Calu3 (cell line): ENCODE measurements at places on chromosomes 12 and 14. TPM values are rescaled to one million over a fixed set of nuclear protein-coding genes. Genes with fewer than 3 reads are reported as not detected.

- no peak for DNase-seq
These were observed 72.8 kb upstream of the IFNG-AS1 start for GRCh38 chr12:67916266-67916970.

- no peak for DNase-seq
These were observed 78.1 kb downstream of the GALNT9 start for GRCh38 chr12:132251310-132251709.

- no peak for DNase-seq
These were observed 50.3 kb downstream of the ADAMTS20 start for GRCh38 chr12:43501703-43502102.

DNA sequence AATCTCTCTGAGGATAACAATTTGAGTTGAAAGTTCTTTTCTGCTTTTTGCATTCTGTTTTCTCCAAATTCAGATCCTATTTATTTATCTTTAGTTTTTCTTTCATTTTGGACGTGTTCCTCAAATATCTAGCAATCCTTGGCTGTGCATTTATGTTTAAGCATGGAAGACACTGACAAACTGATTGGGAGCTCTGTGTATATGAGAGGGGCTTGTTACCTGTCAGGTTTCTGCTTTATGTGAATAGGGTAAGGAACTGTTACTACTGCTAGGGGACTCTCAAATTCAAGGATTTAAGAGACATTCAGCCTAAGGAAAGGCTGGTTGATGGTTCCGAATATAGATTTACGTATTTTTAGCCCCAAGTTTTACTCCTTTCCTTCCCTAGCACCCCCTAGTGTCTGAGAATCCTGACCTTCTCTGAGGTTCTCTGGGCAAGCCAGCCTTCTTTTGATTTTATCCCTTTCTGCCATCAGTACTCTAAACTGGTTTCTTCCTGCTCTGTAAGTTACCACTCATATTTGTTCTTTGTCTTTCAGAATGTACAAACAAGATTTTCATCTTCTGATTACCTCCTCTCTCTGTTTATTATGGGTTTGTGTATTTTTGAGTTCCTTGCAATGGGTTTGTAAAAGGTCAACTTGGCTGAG, 30.5 kb downstream of the YLPM1 start:
- DNase-seq: no peak

- no peak for DNase-seq
These were observed 6.0 kb upstream of the ACADS start for GRCh38 chr12:120719496-120720233.

- no peak for DNase-seq
These were observed 8.7 kb downstream of the CFAP251 start for GRCh38 chr12:121926874-121927706.

DNA sequence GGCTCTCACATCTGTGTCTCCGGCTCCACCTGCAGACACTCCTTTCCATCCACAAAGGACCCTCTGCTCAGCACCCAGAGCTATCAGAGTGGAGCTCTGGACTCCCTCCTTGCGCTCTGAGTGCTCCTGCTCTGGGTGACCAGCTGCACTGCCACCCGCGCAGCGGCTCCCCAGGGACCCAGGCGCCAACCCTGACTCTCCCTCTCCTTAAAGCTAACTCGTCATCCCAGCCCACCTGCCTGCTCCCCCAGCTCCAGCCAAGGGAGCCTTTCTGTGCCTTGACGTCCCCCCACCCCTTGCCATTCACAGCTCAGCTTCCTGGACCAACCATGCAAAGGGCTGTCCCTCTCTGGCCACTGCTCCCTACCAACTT, 99.0 kb downstream of the SETD3 start:
- DNase-seq: no peak

- no peak for DNase-seq
These were observed 1.2 kb downstream of the PXN start for GRCh38 chr12:120264086-120264903.

DNA sequence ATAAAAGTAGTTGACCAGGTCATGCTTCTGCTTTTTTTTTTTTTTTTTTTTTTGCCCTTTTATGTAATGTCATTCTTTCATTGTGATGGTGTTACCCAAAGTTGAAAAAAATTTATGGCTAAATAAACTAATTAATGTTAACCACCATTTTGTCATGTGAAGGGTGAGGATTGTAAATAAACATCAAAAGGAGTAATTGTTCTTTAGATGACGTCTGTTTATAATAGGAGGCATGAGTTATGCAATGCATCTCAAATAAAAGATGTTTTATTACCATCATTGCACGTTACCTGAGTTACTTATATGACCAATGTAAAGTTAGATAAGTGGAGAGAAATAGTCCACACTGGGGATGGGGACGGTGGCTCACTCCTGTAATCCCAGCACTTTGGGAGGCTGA, 349.9 kb upstream of the PDE3A start:
- no peak for DNase-seq

GRCh38 chr12:77766224-77766623, 64.5 kb upstream of the NAV3 start:
- no peak for DNase-seq

DNA sequence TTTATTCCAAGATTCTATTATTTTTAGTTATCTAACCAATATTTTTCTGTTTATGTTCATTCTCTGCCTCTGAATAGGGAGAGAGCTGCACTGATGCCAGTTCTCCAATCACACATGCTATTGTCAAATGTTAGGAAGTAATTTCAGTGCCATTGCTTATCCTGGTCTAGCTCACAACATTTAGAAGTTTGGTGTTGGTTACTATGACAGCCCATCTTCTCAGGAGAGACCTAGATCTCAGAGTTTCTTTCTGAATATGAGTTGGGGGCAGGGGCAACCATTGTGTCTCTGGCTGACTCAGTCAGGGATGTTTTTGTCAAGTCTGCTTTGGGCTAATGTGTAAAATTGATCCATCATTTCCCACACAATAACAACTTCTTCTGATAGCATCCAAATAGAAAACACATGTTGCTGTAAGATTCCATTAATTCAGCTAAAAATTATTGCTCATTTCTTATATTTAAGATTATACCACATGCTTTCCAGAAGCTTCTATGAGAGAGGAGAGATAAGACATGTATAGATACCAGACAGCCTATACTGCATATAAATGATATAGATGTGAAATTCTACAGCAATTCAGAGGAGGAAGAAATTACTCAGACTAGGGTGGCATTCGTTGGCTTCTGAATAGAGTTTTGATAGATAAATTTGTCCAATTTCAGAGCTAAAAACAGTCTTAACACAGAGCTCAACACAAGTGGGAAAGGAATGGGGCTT, 64.8 kb downstream of the DACT1 start:
- no peak for DNase-seq

- no peak for DNase-seq
These were observed 36.3 kb downstream of the IL31 start for GRCh38 chr12:122137681-122138080.

DNA sequence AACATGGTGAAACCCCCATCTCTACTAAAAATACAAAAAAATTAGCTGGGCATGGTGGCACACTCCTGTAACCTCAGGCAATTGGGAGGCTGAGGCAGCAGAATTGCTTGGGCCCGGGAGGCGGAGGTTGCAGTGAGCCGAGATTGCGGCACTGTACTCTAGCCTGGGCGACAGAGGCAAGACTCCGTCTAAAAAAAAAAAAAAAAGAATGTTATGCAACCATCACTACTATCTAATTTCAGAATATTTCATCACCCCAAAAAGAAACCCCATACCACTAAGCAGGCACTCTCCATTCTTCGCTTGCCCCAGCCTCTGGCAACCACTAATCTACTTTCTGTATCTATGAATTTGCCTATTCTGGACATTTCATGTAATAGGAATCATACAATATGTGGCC, 68.8 kb upstream of the AMN start:
- DNase-seq: no peak

GRCh38 chr12:3224530-3224903, 147.3 kb downstream of the TSPAN9 start:
- DNase-seq: no peak

GRCh38 chr14:68888883-68889282, 90.2 kb downstream of the ACTN1 start:
- no peak for DNase-seq

GRCh38 chr12:106039242-106039641, 99.5 kb downstream of the NUAK1 start:
- DNase-seq: no peak

- no peak for DNase-seq
These were observed 133.2 kb downstream of the MGAT4C start for GRCh38 chr12:86122846-86123468.

- no peak for DNase-seq
These were observed 70.6 kb upstream of the MYF6 start for GRCh38 chr12:80636832-80637231.

- DNase-seq: no peak
These were observed 20.5 kb downstream of the FNTB start for GRCh38 chr14:65007202-65007601.

DNA sequence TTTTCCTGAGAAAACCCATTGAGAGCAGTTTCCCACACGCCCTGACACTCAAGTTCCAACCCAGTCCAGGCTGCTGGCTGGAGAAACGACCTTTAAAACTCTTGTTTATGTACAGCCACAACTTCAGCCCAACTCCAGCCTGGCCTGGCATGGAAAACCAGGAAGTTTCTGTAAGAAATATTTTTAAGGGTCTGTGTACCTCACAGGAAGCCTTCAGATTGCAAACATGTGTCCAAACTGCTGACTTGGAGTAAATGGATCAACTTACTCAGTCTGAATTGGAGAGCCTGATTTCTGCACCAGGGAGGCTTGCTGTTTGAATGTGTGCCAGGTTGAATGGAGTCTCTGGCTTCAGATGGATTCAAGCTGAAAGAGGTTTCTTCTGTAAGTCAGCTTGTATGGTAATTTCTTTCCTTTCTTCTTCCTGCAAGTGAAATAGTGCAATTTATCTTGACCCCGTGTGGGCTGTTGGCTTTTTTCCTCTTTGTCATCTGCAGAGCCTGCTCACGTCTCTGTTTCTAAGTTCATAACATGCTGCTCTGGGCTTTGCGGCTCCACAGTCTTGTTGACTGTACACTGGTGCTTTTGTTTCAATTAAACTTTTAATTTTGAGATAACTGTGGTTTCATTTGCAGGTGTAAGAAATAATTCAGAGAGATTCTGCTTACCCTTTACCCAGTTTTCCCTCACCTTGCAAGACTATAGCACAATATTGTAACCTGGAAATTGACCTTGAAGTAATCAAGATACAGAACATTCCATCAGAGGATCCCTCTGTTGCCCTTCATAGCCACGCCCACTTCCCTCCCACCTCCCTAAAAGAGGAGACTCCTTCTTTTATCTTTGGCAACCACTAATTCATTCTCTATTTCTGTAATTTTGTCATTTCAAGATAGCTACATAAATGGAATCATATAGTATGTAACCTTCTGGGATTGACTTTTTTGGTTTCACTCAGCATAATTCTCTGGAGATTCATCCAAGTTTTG, 109.7 kb upstream of the PRMT8 start:
- no peak for DNase-seq

DNA sequence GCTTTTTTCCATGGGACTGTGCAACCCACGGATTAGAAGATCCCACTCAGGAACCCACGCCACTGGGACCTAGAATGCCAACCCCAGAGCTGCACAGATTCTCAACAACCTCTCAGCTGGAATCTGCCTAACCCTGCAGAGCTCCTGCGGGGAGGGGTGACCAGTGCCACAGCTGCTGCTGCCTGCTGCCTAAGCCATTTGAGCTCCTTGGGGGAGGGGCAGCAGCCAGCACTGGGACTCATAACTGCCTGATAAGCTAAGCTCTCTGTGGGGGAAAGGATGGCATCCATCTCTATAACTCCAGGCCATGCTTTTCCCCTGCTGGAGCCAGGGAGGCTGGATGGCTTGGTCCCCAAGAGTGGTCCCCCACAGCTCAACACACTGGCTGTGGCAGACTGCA, 182.8 kb downstream of the SLC5A8 start:
- no peak for DNase-seq

DNA sequence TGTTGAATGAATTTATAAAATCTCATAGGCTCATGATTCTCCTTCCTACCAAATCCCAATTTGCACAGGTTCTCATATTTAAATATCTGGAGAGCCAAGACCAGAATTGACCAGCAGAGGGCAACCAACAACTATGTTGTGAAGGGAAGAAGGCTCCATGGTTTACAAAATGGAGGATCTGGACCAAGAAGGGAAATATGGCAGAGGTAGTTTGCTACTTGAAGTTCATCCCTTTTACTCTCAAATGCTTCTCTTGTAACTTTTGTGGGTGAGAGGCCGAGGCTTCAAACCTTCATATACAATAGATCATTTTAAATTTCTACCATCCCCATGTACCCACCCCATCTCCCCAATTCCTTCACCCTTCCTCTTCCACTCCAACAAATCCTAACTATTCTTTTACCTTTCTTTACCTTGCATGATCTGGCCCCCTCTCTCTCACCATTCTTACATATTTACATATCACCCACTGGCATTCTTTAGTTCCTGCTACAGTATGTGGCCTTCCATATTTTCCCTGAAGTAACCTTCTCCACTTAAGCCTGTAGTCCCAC, 3.8 kb upstream of the SMARCC2 start:
- peak; percentile 85 for DNase-seq

- DNase-seq: no peak
These were observed 22.2 kb upstream of the TESC start for GRCh38 chr12:117121441-117121840.

DNA sequence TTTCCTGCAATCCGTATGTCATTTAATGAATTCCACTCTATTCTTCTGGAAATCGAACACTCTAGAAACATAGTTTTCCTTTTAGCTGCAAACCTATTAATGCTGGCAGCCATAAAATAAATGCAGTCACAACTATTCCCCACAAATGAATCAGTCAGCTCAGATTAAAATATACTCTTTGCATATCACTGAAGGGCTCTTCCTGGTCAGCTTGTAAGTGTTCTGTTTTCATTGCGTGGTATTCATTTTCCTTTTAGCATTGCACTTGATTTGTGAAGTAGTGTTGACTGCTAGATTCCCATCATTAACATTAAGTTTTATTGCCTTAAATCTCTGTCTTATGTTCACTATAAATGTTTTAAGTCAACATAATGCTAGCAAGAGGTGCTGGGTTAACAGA, 685.9 kb downstream of the DIO2 start:
- DNase-seq: no peak

GRCh38 chr14:65040666-65041433, 54.2 kb downstream of the FNTB start:
- DNase-seq: no peak

- peak; percentile 53 for DNase-seq
These were observed 27.5 kb downstream of the TCHP start for GRCh38 chr12:109927622-109928021.

GRCh38 chr14:84251411-84252115, 1278.4 kb upstream of the FLRT2 start:
- no peak for DNase-seq

Gene KRT74
- not detected in 2 replicates for total RNA-seq

Gene CAPS2
- 11.8 and 12.1 TPM in 2 replicates for total RNA-seq

Gene DENND5B
- total RNA-seq: 8.0 and 10.2 TPM in 2 replicates

Gene GARIN6
- not detected in 2 replicates for total RNA-seq

Gene CKB
- 27.0 and 28.2 TPM in 2 replicates for total RNA-seq

Gene GLI1
- 0.54 and 0.61 TPM in 2 replicates for total RNA-seq

Gene COPS7A
- total RNA-seq: 47.3 and 55.3 TPM in 2 replicates

Gene BDKRB2
- 0.27 and 0.28 TPM in 2 replicates for total RNA-seq

Gene SOX5
- total RNA-seq: not detected in 2 replicates

Gene CFAP251
- 3.8 and 5.0 TPM in 2 replicates for total RNA-seq

Gene ETFRF1
- total RNA-seq: 8.6 and 10.5 TPM in 2 replicates

Gene PRB2
- total RNA-seq: not detected in 2 replicates

Gene SLC5A8
- total RNA-seq: 0.12 TPM in 1 of 2 replicates, not detected in the other

Gene CYP27B1
- total RNA-seq: 1.8 TPM in 2 replicates

Gene FITM1
- 0.47 and 0.98 TPM in 2 replicates for total RNA-seq

Gene ADAM21
- total RNA-seq: 0.17 and 0.22 TPM in 2 replicates

Gene JKAMP
- total RNA-seq: 48.9 and 49.4 TPM in 2 replicates

Gene COX8C
- not detected in 2 replicates for total RNA-seq
